ENCODE measurements at places on chromosomes 7 and 10. TPM values are rescaled to one million over a fixed set of nuclear protein-coding genes. Genes with fewer than 3 reads are reported as not detected.

DNA sequence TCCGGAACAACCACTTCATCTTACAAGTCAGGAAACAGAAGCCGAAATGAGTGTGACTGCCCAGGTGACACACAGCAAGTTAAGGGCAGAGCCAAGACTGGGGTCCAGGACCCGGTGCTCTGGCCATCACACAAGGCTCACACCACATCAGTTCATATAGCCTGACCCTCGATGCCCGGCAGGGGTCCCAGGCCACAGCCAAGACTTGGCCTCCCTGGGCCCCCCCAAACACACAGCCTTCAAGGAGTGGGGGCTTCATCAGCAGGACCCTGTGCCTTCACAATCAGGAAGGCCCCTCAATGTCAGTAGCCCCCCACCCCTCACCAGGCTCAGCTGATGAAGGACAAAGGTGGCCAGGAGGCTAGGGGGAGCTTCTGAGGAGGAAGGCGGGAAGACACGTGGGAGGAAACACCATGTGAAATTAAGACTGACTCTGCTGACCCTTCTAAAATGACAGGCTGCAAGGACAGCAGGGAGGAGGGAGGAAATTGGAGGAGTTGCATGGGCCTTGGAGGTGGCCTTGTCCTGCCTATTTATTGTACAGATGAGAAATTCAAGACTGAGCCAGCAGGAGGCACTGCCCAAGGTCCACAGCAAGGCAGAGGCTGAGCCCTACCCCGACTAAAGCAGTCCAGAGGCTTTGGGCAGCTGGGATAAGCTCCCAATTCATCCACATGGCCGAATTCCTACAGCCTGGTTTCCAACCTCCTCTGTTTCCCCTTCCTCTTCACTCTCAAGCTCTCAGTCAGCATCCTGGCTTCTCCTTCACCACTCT is 216.1 kb upstream of the ZMIZ1 start:
- H3K4me1 ChIP-seq: no peaks in the 10 kb centered on the region
- H3K27ac ChIP-seq: no peak overlapping the region
- H3K36me3 ChIP-seq: no peaks in the 10 kb centered on the region
- no peak overlapping the region for H3K4me3 ChIP-seq
- DNase-seq: peak; percentile 69

DNA sequence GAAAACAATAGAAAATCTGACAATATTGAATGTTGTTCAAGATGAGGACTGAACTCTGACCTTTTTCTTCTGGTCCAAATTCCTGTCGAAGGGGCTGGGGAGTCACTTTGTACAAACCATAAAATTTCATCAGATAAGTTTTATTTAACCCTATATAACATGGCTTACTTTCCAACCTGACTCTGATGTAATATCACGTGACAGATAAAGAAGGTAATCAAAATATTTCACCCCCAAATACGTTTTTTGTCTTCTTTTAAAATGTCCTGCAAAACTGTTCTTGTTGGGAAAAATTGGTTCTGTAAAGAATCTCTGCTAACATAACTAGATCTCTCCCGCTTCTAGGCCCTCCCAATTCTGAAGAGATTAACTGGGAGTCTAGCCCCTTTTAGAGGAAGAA is 90.9 kb upstream of the MDFIC start:
- no peaks in the 10 kb centered on the region for H3K27me3 ChIP-seq
- H3K4me1 ChIP-seq: no peaks in the 10 kb centered on the region
- DNase-seq: no peak
- H3K27ac ChIP-seq: no peak overlapping the region
- H3K36me3 ChIP-seq: peaks cover 16% of the 10 kb centered on the region
- no peak overlapping the region for H3K4me3 ChIP-seq

DNA sequence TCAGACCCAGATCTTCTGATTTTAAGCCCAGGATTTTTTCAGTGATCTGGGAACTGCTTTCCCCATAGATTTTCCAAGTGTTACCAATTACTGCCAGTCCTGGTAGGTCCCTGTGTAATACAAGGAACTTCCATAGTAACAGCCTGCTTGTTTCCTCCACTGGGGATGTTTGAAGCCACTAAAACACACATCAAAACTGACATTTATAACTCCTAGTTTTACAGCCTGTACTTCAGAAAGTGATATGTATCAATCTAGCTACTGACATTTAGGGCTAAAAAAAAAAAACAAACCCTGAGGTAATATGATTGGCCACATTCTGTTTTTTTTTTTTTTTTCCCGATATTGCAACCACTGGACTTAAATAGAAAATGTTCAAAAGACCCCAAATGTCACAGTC is 166.9 kb upstream of the SP4 start:
- DNase-seq: no peak
- no peak overlapping the region for H3K27ac ChIP-seq
- H3K4me3 ChIP-seq: no peak overlapping the region
- H3K4me1 ChIP-seq: no peaks in the 10 kb centered on the region

DNA sequence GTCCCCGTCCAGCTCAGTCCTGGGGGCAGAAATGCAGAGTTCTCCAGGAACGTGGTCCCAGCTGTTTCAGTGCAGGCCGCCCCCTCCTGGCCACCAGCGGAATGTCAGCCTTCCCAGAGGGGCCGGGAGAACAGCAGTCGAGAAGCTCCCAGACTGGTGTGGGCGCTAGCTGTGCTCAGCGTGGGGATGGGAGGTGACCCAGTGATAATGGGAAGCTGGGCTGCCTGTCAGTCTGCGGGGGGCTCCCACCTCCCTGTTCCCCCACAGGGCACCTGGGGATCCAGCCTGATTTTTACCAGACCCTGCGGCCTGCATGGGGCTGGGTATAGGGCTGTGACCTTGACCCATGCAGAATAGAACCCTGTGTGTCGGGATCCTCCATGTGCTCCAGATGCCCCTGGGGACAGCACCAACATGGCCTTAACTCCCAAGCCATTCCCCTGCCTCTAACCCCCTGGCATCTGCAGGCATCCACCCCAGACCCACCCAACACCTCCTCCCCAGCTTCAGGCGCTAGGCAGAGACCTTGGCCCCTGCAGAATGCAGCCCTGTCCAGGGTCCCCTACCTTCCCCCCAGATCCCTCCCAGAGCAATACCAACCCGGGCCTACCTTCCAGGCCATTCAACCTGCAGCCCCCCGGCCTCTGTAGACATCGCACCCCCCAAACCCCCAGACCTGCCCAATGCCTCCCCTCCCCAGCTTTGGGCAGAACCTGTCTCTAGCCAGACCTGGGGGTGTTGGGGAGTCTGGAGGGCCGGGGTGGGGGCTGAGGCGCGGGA is 880 bp upstream of the ELN start:
- peak; percentile 88 for DNase-seq
- no peak overlapping the region for H3K27ac ChIP-seq

GRCh38 chr10:125538947-125539731 is 143.8 kb downstream of the TEX36 start:
- H3K4me3 ChIP-seq: no peak overlapping the region
- H3K27me3 ChIP-seq: peaks cover 2% of the 10 kb centered on the region
- no peaks in the 10 kb centered on the region for H3K36me3 ChIP-seq
- no peak overlapping the region for H3K27ac ChIP-seq
- no peaks in the 10 kb centered on the region for H3K4me1 ChIP-seq
- DNase-seq: no peak

- peak; percentile 67 for DNase-seq
- no peaks in the 10 kb centered on the region for H3K27me3 ChIP-seq
- H3K36me3 ChIP-seq: 0 out of 2 replicates have a peak, but pooled peaks cover 11% of the 10 kb centered on the region
- no peak overlapping the region for H3K4me3 ChIP-seq
These were observed 82.8 kb upstream of the DIP2C start for GRCh38 chr10:772227-772637.

DNA sequence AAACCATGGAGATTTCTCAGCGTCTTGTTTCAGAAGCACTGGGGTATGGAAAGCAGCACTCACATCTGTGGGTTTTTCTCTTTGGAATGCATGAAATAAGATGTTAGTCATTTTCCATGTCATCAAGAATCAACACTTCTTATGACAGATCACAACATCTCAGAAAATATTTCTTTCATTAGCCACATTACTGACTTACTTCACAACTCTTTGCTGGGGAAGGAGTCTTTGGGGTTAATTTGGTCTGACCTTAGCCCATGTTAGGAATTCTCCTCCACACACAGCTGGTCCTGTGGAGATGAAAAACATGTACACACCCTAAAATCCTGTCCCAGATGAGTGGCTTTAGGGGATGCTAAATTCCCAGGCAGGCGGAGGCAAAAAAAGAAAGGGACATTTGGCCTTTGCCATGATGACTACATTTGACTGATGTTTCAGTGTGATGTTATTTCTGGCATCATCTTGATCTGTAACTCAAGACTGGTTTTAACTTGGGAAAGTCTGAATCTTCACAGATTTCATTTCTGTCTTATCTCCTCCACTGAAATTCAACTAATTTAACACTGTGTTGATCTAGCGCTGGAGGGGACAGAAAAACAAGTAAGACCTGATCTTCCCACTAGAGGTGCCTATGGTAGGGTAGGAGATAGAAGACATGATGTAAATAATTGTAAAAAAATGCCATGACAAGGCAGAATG is 363.2 kb downstream of the PRPF18 start:
- H3K27ac ChIP-seq: no peak overlapping the region
- no peaks in the 10 kb centered on the region for H3K36me3 ChIP-seq
- peaks cover 6% of the 10 kb centered on the region for H3K4me1 ChIP-seq
- no peak for DNase-seq
- no peaks in the 10 kb centered on the region for H3K27me3 ChIP-seq
- H3K4me3 ChIP-seq: no peak overlapping the region

GRCh38 chr7:12581897-12582296 is 11.4 kb downstream of the SCIN start:
- no peaks in the 10 kb centered on the region for H3K4me1 ChIP-seq
- no peak for DNase-seq
- H3K4me3 ChIP-seq: no peak overlapping the region
- no peaks in the 10 kb centered on the region for H3K27me3 ChIP-seq
- H3K27ac ChIP-seq: no peak overlapping the region

- H3K27me3 ChIP-seq: no peaks in the 10 kb centered on the region
- H3K4me1 ChIP-seq: peaks cover 2% of the 10 kb centered on the region
- H3K36me3 ChIP-seq: no peaks in the 10 kb centered on the region
- no peak overlapping the region for H3K27ac ChIP-seq
- H3K4me3 ChIP-seq: no peak overlapping the region
These were observed 7.9 kb upstream of the NUDCD3 start for GRCh38 chr7:44498230-44498954.

DNA sequence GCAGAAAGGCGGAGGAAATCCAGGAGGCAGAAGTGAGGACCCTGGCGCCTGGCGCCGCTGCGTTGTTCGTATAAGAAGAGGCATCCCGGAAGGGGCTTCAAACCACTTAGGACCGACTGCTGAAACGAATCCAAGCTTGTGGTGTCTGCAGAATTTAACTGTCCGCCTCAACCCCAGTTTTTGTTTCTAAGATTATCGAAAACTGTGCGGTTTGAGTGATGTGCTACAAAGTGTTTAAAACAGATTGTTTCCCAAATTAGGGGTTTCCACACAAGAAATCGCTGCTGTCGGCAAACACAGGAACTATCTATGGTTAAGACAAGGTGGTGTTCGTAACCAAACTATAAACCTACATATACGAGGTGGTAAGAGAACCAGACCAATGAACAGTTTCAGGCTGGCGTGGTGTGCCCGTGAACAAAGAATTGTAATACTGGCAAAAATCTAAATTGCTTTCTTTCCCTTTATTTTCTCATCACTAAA is 835 bp upstream of the DGKI start:
- peak overlapping the region; percentile 59 for H3K4me3 ChIP-seq
- H3K4me1 ChIP-seq: 0 out of 2 replicates have a peak, but pooled peaks cover 3% of the 10 kb centered on the region
- no peaks in the 10 kb centered on the region for H3K36me3 ChIP-seq
- DNase-seq: peak; percentile 50
- H3K27ac ChIP-seq: no peak overlapping the region

DNA sequence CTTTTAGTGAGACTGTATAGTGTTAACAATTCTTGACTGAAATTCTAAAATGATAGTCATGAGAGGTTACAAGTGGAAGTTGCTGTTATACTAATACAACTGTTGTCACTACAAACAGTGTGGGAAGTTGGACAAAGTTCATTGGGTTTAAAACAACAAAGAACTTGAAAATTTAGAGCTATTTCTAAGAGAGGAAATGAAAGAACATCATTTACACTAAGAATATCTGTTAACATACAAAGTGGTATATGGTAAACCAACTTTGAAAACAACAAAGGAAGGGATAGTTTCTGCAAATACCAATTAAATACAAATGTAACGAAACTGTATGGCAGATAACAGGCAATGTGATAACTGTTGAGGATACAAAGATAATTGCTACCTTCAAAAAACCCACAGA is 11.6 kb downstream of the MTPN start:
- H3K27ac ChIP-seq: no peak overlapping the region
- peaks cover 2% of the 10 kb centered on the region for H3K36me3 ChIP-seq
- no peaks in the 10 kb centered on the region for H3K27me3 ChIP-seq

- H3K27ac ChIP-seq: no peak overlapping the region
- H3K4me1 ChIP-seq: no peaks in the 10 kb centered on the region
- DNase-seq: peak; percentile 74
These were observed 16.1 kb upstream of the LAMB4 start for GRCh38 chr7:108146070-108146842.

GRCh38 chr10:119688033-119688508 is 36.9 kb downstream of the BAG3 start:
- no peaks in the 10 kb centered on the region for H3K36me3 ChIP-seq
- H3K27ac ChIP-seq: peak overlapping the region; percentile 95
- DNase-seq: peak; percentile 51
- peak overlapping the region; percentile 76 for H3K4me3 ChIP-seq
- peaks cover 9% of the 10 kb centered on the region for H3K4me1 ChIP-seq

Gene RTKN2
- total RNA-seq: 14.5 TPM

Gene CUZD1
- 19.4 TPM for total RNA-seq

Gene C10orf143
- 0.94 TPM for total RNA-seq

Gene TBC1D12
- 2.0 TPM for total RNA-seq

Gene KNDC1
- 15.7 TPM for total RNA-seq

Gene TMEM176A
- total RNA-seq: not detected

Gene WNT2
- total RNA-seq: not detected

Gene AKR1D1
- 0.31 TPM for total RNA-seq

Gene HSPA12A
- total RNA-seq: 3.2 TPM

Measured in H9 (cell line).